GM23338 (cell line): ENCODE measurements at places on chromosomes 12 and 14. TPM values are rescaled to one million over a fixed set of nuclear protein-coding genes. Genes with fewer than 3 reads are reported as not detected.

PZP gene
- total RNA-seq = 0.43 TPM in 1 of 2 replicates, not detected in the other

DNA sequence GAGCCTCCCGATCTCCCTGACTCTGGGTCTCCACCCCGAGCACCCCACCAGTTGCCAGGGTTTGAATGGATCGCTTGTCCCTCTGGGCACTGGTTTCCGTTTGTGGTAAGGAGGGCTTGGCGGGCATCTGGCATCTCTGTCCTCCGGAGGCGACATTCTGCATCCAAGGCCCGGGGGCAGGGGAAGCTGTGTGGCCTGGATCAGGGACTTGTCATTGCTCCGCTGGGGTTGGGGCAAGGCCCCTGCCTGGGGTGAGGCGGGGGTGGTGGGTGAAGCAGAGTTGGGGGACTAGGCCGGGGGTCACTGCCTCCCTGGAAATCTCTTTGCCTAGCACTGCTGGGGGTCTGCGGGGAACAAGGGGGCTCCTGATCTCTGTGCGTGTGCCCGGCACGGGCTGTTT, 30.2 kb downstream of the KIF26A start:
- DNase-seq = no peak

TSPAN9 gene
- 17.2 and 31.5 TPM in 2 replicates for total RNA-seq

DNA sequence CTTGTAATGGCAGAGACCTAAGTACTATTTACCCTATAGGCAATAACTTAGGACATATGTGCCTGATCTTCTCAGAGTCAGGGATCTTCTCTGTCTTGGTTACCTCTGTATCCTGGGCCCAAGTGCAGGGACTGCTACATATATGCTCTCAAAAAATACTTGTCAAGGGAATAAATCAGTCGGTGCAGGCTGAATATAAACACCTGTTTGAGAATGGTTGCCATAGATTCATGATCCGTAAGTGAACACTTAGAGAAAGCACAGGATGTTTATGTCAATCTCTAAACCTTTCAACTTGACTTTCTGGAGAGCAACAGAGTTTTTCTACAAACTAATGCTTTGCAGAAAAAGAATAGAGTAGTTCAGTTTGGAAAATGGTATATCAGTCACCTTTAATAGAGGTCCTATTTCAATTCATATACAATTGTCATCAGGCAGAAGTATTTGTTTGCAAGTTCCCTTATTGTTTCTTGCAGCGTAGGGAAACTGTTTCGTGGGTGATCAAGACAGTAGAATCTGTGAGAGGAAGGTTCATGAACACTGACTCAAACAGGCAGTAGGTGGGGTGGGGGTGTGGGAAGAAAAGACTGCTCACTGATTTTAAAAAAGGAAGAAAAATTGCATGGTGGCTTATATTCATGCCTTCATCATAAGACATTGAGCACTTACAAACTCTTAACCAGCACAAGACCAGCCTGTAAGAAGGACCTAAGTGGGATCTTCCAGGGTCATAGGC, 6.0 kb upstream of the UBE2N start:
- DNase-seq = no peak

DNA sequence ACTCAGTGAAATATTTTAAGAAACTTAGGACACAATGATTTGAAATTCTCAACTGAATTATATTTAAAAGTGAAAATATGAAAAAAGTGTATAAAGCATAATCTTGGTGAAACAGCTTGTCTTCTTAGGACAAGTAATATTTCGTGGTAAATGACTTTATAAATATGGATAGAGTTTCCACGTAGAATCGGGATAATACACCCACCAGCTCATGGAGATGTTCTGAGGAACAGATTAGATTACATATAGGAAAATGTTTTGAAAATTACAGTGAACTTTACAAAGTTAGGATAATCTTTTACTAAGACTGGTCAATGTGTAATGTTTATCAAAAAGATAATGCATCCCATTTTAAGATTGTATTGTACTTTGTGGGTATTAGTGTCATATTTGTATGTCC, 25.6 kb upstream of the MYF6 start:
- no peak for DNase-seq
